ENCODE measurements at places on chromosomes 5 and 9.

- no peak for DNase-seq
Measured at GRCh38 chr5:142644640-142645361, 41.1 kb downstream of the FGF1 start.

GRCh38 chr9:128383007-128383753 lies 12.0 kb downstream of the URM1 start:
- DNase-seq = no peak

- peak; percentile 44 for DNase-seq
Measured at GRCh38 chr5:39714036-39714698, 289.4 kb upstream of the DAB2 start.

GRCh38 chr5:29811914-29812679 lies 1381.4 kb upstream of the CDH6 start:
- no peak for DNase-seq

- DNase-seq = no peak
Measured at GRCh38 chr5:82991678-82992323, 85.4 kb downstream of the TMEM167A start.

DNA sequence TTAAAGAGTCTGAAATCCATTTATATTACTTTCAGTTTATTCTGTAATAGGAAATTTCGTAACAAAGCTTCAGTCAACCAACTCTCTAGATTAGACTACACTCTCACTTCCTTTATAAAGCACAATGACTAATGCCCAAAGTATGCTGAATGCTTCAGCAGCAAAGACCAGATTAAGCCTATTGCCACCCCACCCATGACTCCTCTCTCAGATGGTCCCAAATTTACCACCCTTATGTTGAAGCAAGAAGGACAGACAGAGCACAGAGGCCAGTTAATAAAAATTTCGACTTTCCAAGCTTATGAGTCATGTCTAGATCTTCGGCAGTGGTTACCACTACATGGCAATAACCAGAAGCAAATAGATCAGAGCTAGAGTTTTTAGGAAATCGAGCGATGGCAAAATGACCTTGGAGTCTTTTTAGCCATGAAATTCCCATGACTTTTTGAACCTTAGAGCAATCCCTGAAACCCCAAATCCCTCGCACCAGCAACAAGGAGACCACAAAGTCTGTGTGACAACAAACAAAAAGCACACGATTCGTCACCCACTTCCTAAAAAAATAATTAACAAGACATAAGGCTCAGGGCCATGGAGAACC lies 287.8 kb upstream of the RASA1 start:
- DNase-seq = peak; percentile 22

GRCh38 chr9:77598991-77599390 lies 49.1 kb downstream of the GNA14 start:
- DNase-seq = no peak

- DNase-seq = no peak
Measured at GRCh38 chr9:14358523-14358922, 44.6 kb upstream of the NFIB start.

All from GM12865 (cell line).